Activated CD8-positive, alpha-beta memory T cell treated with anti-CD3 and anti-CD28 coated beads for 4 hours (primary cell): ENCODE measurements at places on chromosomes 13 and 19.

DNA sequence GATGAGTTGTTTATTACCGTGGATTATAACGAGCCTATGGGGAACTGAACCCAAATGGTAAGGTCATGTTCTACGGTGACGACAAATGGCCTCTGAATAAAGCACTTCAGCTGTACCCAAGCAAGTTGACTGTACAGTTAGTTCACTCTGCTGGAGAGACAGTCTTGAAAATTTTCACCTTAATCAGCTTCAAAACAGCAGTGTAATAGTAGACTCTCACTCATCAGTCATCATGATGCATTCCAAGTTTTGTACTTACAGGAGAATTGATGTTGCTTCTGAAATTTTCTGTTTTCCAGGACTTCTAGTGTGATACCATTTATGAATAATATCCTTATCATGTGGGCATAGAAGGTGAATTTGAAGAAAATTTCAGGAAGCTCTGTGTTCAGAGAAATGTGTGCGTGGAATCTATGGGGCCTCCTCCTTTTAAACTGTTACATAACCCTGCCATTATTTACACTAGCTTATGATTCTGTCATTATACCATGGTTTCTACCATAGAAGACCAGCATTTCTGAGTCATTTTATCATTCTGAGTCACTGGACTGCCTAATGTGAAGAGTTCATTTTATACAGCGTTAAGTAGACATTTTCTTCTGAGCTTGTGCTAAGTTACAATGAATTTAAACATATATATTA is 96.9 kb downstream of the WDFY2 start:
- no peak for DNase-seq

GRCh38 chr19:6459262-6460098 is at the start of gene SLC25A23:
SLC25A23 (minus strand) TSS chr19:6459792; CDS start chr19:6459628, 164 bp downstream.
- DNase-seq = no peak

GRCh38 chr19:19131989-19132388 is 6.3 kb downstream of the TMEM161A start:
- no peak for DNase-seq

DNA sequence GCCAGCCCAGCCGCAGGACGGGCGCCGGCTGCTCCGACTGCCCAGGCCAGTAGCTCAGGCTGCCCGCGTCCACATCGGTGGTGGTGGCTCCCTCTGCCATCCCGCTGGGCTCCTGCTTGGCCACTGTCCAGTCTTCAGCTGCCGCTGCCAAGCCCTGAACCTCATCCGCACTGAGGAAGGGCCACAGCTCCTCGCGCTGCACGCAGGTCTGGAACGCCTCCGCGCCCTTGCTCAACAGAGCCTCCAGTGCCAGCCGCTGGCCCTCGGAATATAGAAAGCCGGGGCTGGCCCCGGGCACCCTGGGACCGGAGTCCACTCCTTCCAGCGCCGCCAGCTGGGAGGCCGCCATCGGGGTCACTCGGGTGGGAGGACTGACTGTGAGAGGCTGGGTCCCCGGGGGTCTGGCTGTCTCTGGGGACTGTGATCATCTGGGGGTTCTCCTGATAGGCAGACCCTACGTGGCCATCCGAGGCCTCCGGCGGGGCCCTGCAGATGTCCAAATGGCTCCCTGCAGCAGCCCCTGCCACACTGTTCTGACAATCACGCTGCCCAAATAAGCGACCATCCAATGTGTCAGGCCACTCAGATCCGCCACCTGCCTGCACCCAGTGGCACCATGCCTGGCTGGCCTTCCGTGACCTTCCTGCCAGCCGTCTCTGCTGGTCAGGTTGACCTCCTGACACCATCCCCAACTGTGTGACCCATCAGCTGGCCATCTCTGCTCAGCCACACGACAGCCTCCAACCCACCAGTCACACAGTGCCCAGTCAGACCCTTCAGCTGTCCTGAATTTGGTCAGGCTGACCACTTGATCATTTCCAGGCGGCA is 1.6 kb downstream of the FAM83E start:
- no peak for DNase-seq
